Fibroblast of skin of abdomen (primary cell): ENCODE measurements at places on chromosomes 12 and 14.

- no peak for DNase-seq
Measured at GRCh38 chr12:69834576-69834975, 9.5 kb downstream of the MYRFL start.

GRCh38 chr14:62270236-62270635 is 508.0 kb downstream of the SNAPC1 start:
- no peak for DNase-seq

DNA sequence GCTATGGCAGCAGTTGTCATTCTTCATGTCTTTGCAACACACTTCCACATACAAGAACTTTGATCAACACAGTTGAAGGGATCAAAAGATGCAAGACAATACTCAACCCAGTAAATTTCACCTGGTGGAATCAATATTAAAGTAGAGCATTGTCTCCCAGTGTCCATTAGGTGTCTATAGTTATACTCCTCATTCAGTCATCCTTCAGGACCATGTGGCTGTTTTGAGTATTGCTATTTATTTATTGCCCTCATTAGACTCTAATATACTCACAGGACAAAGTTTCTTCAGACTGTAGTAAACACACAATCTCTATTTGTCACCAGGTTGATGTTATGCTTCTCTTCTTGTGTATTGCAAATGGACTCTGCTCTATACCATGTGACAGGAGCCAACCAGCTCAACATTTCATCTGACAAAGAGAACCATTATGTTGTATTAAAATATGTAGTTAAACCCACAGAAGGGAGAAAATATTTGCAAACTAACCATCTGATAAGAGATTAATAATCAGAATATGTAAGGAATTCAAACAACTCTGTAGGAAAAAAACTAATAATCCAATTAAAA is 146.6 kb downstream of the TGFB3 start:
- no peak for DNase-seq

DNA sequence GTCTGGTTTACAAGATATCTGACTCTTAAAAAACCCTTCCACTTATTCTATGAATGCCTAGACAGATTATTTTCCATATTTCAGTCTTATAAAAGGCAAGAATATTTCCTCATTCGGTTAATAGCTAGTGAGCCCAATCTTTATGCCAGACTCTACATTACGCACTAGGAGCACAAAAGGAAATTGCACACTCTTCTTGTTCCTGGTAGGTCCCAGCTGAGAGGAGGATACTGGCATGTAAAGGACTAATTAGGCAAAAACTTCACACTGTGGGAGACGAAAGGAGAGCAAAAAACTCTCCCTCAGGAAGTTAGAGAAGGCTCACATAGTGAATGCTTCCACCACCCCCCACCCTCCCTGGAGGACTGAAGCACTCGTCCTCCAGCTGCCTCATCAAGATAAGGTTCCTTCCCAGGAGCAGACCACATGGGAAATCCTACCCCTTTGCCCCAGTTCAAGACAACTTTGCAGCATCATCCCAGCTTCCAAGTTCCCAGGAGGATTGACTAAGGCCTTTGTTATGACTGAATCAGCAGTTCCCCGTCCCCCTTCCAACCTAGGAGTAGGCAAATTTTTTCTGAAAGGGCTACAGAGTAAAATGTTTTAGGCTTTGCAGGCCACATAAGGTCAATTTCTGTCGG is 14.5 kb downstream of the CAPZA3 start:
- DNase-seq = peak; percentile 95

DNA sequence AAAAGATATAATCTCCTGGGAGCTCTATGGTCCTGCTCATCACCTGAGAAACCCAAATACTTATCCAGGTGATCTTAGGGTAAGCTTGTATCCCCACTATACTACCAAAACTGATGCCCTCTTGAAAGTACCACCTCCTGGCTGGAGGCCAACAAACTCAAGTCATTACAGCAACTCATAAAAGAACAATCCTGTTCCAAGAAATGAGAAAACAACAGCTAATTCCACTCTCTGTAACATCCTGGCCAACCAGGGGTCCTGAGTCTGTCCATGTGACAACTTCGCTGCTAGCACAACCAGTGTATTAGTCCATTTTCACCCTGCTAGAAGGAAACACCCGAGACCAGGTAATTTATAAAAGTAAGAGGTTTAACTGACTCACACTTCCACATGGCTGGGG is 190.0 kb upstream of the BMP4 start:
- DNase-seq = no peak

GRCh38 chr12:115101520-115101919 is 417.5 kb upstream of the TBX3 start:
- no peak for DNase-seq

- no peak for DNase-seq
Measured at GRCh38 chr12:81987371-81987770, 228.2 kb upstream of the PPFIA2 start.

DNA sequence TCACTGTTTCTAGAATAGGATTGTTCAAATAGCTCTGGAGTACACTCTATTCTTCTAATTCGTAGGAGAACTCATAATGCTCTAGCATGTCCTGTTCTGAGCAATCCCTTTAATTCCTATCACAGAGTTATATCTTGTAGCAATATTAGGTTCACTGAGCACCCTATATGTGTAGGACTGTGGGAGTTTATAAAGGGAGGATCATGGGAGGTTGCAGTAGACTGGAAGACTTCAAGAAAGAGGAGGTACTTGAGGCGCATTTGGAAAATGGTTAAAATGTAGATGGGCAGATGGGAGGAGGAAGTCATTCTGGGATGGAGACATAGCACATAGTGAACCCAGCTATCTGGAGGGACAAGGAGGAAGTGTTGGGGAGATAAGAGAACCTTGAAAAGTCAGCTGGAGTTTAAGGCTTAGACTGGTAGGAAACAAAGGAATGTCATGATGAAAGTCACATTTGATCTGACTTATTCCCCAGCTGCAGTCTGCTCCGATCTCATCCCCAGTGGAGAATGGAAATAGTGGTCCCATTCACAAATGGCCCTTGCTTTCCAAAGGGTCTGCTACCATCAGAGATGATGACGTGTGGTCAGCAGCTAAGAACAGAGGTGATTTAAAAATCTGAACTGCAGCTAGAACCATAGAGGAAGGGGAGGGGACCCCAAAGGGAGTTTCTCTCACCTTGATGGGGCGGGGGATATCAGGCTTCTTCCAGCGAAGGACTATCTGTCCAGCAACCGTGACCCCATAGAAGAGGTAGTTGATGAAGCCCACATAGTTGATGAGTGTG is 10.1 kb upstream of the CEBPE start:
- no peak for DNase-seq

DNA sequence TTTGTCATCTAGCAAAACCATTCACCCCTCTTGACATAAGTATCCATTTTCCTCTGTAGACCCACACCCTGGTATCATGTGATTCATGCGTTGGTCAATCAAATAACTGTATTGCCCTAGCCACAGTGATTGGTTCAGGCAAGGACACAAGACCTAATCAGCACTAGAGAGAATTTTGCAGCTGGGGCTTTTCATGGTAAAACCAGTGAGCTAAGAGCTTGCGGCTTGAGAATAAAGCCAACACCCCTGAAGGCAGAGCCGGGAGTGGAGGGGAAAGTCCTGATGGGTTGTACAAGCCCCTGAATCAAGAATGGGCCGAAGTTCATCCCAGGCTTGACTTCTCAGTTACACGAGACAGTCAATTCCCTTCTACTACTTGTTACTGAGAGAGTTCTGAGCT is 33.2 kb upstream of the LTBP2 start:
- DNase-seq = no peak

DNA sequence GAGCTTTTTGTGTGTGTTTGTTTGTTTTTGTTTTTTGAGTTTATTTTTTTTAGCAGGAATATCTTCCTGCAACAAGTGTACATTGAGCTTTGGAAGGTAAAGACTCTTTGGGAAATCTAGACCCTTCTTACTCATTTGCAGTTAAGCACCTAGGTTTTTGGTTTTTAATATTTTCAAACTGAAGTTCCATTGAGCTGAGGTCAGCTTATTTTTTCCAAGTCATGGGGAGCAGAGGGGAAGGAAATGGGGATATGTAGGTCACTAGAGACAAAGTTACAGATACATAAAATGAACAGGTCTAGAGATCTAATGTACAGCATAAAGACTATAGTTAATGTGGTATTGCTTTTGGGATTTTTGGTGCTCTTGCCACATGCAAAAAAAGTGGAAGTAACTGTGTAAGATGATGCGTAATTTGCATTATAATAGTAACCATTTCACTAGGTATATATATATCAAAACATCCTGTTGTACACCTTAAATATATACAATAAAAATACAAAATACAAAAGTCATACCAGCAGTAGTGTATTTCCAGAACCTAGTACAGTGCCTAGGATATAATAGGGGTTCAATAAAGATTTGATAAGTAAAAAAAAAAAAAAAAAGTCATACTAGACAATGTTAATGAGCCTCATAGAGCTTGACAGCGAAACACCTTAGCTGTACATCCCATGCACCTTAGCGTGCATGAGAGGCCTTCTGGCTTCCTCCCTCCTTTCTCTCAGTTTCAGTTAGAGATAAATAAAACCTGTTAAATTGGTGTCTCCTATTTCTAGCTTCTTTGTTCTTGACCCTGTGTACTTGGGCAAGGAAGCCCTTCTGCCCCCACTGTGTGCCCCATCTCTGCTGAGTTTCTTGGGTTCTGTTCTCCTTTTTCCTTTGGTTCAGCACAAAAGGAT is 22.7 kb downstream of the CGRRF1 start:
- no peak for DNase-seq

DNA sequence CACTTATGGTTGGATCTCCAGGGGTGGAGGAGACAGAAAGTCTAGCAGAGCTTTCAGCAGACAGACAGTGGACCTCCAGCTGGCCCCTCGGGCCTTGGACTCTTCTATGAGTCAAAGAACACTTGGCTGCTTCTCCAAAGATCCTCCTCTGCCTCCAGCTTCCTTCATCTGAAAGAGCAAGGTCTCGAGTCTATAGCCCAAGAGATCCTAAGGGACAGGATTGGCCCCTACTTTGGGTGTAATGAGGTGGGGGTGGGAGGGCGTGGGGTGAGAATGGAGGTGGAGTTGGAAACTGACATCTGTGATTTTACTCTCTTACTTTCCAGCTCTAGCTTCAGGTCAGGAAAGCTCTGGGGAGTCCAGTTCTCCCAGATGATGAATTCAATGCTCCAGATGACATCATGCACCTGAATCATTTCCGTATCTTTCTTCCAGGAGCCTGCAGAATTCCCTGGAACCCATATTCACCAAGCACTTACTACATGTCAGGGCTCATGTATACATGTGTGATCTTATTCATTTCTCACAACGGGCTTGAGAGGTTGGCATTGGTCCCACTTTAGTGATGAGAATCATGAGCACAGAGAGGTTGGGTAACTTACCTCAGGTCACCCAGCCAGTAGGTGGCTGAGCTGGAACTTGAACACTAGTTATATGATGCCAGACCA is 10.2 kb upstream of the PGF start:
- DNase-seq = peak; percentile 52

- DNase-seq = no peak
Measured at GRCh38 chr12:26280869-26281268, 85.5 kb downstream of the SSPN start.

DNA sequence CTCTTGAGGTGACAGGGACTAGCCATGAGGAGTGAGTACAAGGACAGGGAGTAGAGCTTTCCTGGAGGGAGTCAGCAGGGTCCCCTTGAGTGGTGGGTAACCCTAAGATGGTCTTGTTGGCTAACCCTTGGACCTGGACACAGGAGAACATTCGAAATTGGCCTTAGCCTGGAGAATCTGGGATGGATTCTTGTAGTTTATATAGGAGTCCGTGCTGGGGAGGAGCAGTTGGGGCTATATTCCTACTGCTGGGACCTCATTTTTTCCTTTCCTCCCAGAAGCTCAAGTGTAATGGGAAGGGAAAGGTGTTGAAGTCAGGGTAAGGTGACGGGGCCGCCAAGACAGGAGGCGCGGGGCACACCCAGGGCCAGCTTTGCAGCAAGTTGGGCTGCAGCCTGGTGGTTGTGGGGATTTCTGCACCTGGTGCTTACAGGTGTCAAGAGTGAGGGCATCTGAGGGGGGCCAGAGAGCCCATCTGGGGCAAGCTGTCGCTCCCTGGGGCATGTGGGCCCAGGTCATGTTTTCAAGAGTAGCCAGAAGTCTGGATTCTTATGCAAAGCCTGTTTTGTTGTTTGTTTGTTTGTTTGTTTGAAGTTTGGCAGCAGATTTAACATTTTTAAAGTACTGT is 5.1 kb downstream of the BCL7A start:
- no peak for DNase-seq

- DNase-seq = peak; percentile 88
Measured at GRCh38 chr14:54638135-54638446, 71.2 kb downstream of the SAMD4A start.

DNA sequence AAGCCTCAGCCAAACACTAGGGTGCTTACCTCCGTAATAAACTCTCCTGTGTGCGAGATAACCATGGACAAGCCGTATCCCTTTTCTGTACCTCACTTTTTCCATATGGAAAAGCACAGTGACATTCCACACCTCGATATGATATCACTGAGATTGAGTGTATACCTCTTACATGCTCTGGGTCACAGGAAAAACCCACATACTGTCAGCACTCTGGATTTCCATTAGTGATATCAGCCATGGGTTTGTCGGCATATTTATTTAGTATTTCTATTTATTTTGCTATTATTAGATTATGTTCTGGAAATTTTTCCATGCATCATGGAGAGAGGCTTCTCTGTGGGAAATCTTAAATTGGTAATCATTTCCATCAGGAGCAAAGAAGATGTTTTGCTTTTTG is 28.0 kb upstream of the DAAM1 start:
- no peak for DNase-seq

DNA sequence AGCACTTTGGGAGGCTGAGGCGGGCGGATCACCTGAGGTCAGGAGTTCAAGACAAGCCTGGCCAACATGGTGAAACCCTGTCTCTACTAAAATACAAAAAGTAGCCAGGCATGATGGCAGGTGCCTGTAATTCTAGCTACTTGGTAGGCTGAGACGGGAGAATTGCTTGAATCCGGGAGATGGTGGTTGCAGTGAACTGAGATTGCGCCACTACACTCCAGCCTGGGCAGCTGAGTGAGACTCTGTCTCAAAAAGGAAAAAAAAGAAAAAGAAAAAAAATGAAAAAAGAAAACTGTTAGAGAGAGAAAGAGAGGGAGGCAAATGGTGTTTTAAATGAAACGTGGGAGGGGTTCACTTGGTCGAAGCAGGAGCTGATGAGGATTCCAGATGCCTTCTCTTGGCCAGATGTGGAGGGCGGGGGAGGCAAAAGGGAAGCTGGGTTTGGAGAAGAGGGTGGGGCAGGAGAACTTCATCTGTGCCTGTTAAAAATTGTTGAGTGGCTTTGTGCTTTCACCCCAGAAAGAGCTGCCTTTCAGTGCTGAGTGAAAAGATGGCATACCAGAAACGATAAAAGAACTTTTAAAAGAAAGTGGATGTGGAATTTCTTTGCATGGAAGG is 1.1 kb downstream of the EMP1 start:
- no peak for DNase-seq

- DNase-seq = no peak
Measured at GRCh38 chr12:103639983-103640382, 52.9 kb downstream of the STAB2 start.
